ENCODE measurements at places on chromosomes 5 and 9.

DNA sequence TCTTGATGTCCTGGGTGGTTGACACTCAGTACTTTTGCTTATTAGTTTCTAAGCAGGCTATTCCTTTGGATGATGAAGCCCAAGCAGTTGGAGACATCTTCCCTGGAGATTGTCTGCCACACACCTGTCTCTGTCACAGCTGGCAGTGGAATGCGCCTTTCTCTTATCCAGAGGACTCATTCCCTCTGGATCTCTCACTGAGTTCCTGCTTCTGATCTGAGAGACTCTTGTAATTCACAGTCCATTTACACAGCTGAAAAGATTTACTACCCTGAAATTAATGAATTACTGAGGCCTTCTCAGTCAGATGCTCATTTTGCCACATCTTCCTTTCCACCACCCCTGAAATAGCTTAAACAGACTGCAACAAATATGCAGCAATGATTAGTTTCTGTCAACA is 15.9 kb downstream of the TAL2 start:
- DNase-seq, result no peak

DNA sequence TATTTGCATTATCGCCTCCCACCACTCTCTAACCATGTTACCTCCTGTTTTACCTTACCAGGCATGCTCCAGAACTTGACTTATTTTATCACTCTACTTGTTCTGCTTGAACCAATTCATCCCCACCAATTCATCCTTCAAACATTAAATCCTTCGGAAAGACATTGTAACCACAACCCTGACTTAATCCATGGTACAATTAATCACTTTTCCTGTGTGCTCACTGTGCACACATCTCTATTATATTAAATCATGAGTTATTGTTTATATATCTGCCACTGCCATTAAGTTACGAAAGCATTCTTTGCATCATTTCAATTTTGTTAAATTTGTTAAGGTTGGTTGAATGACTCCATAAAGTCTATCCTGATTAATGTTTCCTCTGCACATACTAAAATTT is 7.4 kb upstream of the C5orf46 start:
- no peak for DNase-seq

DNA sequence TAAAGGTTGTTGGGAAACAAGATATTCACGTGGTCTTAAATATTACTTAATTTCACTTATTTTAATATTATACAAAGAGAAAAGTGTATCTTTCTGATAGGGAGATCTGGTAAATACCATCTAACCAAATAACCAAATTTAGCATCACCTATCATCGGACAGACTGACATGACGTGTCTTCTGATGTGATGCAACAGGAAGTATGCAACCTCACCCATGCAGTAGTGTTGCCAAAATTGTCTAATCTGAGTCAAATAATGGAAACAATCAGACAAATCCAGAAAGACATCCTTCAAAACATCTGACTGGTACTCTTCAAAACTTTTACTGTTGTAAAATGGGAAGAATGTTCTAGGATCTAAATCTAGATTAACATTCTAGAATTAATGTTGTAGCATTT is 148.0 kb downstream of the FGF1 start:
- no peak for DNase-seq

GRCh38 chr5:16784843-16785791 is 151.0 kb downstream of the MYO10 start:
- DNase-seq, result no peak

GRCh38 chr5:98962587-98962986 is 33.8 kb upstream of the CHD1 start:
- no peak for DNase-seq

GRCh38 chr5:84306601-84307000 is 78.1 kb downstream of the EDIL3 start:
- no peak for DNase-seq

- DNase-seq, result no peak
Measured at GRCh38 chr5:154472871-154473580, 5.0 kb downstream of the HAND1 start.

DNA sequence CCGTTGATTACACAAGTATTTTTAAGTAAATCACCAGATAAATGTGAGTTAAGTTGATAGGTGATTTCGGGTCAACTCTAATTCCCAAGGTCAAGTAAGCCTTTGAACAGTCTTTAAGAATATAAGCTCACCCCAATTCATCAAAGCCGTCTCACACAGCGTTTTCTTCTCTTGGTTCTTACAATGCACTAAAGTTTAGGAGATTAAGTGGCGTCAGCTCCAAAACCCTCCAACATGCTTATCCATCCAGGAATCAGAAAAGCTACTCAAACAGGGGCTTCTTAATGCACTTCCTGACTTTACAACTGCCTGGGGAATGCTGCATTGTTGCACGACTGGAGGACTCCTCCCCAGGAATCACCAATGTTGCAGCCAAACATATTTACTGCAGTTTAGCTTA is 206.2 kb upstream of the EFNA5 start:
- DNase-seq, result no peak

DNA sequence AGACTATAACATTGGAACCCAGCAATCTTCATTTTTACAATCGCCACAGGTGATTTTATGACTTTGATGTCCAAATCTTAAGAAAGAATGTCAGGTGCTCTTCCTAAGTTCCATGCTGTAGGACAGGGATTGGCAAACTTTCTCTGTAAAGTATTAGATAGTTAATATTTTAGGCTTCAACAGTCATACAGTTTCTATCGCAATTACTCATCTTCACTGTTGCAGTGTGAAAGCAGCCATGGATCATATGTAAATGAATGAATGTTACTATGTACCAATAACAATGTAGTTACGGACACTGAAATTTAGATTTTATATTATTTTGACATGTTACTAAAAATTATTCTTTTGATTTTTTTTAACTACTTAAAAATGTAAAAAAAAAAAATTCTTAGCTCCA is 169.7 kb downstream of the DTWD2 start:
- DNase-seq, result no peak

All from NCI-H526 (cell line).